ENCODE measurements at places on chromosomes 11 and 22.

DNA sequence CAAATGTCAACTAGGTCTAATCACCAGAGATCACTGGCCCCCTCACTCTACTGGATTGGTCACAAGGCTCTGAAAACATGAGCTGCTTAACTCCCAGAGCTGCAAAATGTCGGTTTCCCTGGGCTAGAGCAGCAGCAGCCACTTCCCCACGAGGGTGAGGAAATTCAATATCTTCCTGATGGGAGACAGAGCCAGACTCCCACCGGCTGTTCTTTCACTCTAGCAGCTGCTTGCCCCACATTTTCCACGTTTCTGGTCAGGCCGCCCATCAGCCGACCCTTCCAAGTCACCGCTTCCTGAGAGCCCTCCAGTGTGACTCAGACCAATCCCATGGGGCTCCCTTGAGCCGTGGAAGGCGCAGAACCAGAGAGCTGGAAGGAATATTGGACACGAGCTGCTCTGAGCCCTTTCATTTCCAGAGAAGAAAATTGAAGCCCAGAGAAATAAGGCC lies 227.0 kb downstream of the ADAMTS15 start:
- DNase-seq, result no peak

DNA sequence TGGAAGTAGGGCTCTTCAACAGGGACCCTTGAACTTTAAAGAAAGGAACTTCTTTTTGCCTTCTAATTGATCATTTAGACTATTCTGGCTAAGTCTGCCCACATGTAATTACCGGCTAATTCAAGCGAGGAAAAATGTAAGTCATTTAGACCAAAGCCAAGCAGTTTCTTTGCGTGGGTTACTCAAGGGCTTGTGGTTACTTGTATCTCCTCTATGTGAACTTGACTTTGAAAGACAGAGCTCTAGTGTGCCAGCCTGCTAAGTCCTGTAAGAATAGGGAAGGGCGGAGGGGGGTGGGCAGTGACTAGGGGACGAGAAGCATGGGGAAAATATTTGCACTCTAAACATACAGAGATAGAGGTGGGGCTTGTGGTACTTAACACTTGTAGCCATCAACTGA lies 145.2 kb upstream of the TEAD1 start:
- DNase-seq, result no peak

DNA sequence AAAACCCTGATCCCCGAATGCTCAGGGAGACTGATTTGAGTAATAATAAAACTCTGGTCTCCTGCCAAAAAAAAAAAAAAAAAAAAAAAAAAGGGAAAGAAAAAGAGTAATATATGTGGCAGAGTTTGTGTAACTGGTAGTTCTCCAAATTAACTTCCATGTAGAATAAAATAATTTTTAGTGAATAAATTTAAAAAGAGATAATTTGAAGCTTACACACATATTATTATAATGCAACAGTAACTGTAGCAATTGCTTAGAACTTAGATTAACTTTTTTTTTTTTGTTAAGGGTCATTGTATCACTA lies 11.0 kb upstream of the MRPL17 start:
- no peak for DNase-seq

DNA sequence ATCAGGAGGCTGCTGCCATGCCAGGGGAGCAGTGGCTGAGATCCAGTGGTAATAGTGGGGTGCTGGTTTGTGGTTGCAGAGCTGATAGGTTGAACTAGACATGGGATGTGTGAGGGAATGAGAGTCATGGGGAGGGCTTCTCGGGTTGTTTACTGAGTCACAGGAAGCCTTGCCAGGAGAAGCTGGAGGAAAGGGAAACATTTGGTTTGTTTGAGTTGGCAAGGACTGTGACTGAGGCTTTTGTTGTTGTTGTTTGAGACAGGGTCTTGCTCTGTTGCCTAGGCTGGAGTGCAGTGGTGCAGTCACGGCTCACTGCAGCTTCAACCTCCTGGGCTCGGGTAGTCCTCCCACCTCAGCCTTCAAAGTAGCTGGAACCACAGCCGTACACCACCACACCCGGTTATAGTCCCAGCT lies 49.3 kb downstream of the CABIN1 start:
- DNase-seq, result no peak

GRCh38 chr11:95359341-95359663 lies 128.3 kb upstream of the SESN3 start:
- no peak for DNase-seq

DNA sequence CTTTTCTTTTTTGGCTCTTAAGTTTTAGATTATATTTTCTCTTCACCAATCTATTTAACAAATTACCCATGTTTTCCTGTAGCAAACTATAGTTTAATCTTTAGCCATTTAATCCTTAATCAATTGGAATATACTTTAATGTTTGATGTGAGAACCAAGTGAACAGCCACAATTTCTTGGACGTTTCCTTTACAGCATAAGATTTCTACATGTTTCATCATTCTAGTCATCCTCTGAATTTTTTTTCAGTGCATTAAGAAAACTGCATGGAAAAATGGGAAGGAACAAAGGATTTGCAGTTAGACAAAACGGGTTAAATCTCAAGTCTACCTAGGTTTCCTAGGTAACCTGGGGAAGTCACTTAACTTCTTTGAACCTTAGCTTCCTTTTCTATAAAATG lies 507.1 kb upstream of the CCDC90B start:
- no peak for DNase-seq

- DNase-seq, result no peak
Measured at GRCh38 chr22:21758091-21758864, 22.7 kb upstream of the YPEL1 start.

DNA sequence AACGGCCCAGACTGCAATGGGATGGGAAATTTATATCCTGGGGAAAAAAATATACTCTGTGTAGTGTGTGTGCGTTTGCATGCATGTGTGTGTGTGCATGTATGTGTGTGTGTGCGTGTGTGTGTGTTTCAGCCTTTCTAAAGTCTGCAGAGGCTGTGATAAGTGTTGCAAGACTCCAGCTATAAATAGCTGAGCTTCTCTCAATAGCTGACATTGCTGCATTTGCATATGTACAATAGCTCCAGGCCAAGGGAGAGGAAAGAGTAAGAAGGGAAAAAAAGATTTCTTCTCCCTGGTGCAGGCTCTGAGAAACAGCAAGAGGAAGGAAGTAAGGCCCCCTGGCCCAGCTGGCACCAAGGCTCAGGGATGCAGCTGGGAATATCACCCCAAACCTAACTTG lies 483.0 kb downstream of the MN1 start:
- no peak for DNase-seq

DNA sequence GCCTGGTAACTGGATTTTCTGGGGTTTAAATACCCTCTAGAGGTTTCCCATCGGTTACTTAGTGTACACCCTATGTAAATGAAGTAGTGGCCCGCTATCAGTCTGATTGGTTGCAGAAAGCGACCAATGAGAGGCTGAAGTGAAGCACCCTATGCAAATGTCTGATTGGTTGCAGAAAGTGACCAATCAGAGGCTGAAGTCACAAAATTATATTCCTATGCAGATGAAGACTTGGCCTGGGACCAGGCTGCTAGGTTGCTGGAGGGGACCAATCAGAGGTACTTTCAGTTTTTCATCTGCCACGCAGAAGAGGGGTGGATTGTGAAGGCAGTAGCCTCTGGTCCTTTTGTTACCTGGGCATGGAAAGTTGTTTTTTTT lies 134.8 kb downstream of the TBC1D22A start:
- no peak for DNase-seq

DNA sequence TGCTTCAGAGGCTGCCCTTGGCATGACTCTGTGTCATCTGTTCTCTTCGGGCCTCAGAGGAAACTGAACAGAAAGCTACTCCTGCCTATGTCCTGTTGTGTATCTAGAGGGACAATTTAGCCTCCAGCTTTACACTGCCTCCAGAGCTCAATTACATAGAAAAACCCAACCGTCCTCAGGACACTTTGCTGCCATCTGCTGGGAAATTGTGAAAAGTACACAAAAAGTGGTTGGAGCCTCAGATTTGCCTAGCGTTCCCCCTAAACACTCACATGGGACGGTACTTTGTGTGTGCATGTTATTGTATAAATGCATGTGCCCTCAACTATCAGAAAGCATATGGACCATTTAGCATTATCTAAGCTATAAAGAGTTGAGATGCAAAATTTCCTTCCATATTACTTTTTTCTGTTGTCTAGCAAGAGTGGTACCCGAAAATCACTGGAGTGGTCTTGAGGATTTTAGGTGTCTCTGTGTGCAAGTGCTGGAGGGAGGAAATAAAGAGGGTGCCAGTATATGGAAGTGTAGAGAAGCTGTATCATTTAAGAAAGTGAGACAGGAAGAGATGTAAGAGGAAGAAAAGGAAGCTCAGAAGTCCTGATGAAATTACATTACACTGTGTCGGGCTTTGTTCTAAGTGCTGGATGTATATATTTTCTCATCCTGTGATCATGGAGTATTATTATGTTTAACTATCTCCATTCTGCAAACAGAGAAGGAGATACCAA lies 8.7 kb upstream of the MS4A4E start:
- no peak for DNase-seq

GRCh38 chr11:109864834-109865547 lies 228.2 kb upstream of the ZC3H12C start:
- no peak for DNase-seq

DNA sequence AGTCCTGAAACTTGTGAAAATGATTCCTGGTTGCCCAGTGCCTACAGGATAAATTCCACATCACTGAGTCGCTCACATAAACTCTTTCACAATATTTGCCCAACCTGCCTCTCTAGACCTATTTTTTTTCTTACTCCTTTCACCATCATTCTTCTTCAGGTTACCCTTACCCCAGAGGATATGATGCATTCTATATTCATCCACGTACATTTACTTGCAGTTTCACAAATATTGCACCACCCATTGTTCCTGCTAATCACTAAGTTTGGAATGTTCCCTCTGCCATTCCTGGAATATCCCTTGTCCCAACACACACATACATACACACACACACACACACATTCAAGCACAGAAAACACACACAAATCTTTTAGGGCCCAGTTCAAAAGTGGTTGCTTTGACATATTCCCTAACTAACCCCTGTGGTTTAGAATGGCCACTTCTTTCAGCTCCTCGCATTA lies 379.5 kb downstream of the ETS1 start:
- DNase-seq, result no peak

DNA sequence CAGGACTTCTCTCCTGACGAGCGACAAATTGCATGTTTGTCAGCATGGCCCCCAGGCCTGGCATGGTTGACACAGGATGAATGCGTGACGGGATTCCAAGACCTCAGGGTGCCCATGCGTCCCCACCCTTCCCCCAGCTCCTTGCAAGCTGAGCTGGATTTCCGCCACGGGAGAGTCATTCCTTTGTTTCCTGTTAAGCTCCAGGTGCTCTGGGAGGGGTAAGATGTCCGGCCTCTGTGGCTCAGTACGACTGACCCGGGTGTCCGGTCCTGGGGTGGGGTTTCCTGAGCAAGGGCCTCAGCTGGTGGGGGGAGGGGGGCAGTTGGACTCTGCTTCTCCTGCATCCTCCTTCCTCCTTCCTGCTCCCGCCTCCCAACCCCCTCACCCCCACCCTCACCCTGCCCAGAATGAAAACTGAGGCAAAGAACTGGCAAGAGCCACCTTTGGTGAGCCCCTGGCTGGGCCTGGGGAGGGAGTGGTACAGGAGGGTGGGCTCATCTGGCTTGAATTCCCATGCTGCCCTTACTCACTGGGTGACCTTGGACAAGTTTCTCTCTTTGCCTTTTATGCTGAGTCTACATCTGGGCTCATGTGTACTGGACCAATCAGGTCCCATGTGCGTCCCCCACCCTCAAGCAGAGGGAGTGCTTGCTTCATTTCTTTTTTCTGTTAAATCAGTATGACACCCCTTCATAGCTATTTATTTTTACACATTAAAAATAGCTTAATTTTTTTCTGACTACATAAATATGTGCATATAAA lies 2.5 kb downstream of the CDC42EP2 start:
- DNase-seq, result no peak

DNA sequence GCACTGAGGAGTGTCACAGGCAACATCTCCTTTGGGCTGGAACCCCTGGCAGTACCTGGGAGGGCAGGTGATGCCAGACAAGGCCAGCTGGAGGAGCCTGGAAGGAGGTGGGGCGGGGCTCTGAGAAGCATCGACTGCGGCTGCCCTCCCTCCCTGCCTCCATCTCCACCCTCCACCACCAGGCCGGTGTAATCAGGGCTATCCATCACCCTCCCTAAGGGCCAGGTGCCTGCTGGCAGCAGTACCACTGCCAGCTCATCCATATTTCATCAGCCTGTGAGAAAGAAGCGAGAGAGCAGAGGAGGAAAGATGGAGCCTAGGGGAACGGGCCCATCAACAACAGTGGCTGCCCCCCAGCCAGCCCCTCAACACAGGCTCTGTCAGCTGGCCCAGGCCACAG lies 51.4 kb upstream of the RASD2 start:
- no peak for DNase-seq

- no peak for DNase-seq
Measured at GRCh38 chr11:122723106-122723505, 67.6 kb downstream of the UBASH3B start.

DNA sequence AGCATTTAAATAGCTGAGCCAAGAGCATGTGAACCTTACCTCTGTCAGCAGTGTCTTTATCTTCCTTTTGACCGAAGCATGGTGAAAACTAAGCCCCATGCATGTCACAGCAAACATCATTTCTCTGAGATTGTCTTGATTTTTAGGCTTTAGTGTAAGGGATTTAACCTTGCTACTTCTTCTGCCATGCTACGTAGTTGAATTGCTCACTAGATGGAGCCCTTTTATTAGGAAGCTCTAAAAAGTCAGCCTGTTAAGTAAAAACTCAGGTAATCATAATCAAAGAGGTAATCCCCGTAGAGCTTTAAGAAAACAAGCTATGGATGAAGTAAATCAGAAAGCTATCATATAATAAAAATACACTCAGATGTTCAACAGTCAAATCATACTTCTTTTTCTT lies 149.5 kb downstream of the PGR start:
- DNase-seq, result no peak

GRCh38 chr11:66743271-66743968 lies 14.4 kb upstream of the SPTBN2 start:
- DNase-seq, result no peak

Data from dorsolateral prefrontal cortex (tissue), 122 donors.